Psoas muscle (tissue), 8 donors: ENCODE measurements at places on chromosomes 6 and 20.
A peak's percentile ranks its signal among the peaks of the same experiment; 100 is the strongest.

DNA sequence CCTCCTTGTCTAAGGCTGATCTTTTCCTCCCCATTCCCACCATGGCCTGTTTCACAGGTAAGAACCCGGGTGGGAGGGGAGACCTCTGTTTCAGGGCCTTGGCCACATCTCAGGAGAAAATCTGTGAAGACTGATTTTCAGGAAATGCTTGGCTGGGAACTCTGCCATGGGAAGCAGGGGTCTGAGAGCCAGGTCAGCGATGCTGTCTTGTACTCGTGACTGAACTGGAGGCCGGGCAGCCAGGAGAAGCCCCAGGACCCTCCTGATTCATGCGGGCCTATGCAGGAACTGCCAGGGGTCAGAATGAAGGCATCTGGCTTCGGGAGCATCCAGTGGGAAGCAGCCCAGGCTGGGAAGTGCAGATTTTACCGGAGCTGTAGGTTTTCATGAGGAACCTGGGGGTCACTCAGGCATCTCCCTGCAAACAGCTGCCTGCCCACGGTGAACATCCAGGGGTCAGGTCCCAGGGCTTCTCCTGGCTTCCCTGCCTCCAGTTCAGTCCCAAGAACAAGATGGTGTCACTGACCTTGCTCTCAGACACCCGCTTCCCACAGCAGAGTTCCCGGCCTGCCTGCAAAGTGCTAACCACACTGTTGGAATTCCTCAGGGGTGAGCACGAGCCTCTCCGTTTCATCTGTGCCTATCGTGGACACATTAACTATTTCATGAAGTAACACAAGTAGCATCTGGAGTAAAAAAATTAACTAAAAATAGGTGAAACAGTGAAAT is 90.2 kb upstream of the SULF2 start:
- DNase-seq, result no peak
- H3K36me3 ChIP-seq, result no peaks in the 10 kb centered on the region
- no peaks in the 10 kb centered on the region for H3K4me1 ChIP-seq

DNA sequence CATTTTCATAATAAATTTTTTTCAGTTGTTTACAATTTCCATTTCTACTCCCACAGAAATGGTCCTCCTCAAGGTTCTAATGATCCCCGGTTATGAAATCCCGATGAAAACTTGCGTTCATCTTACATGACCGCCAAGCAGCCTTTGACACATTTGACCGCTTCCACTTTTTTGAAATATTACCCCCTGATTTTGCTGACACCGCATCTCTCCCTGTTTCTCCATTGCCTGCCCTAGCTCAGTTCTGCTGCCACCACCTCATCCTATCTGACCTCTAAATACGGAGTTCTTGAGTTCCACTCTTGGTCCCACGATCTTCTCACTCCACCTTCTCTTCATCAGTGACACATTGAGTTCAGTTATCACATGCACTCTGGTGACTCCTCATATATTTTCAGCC is 74.1 kb downstream of the SLC35B3 start:
- H3K27ac ChIP-seq, result no peak overlapping the region
- H3K36me3 ChIP-seq, result no peaks in the 10 kb centered on the region
- peaks cover 2% of the 10 kb centered on the region for H3K27me3 ChIP-seq
- DNase-seq, result no peak
- H3K4me1 ChIP-seq, result no peaks in the 10 kb centered on the region

- H3K36me3 ChIP-seq, result no peaks in the 10 kb centered on the region
- DNase-seq, result no peak
- H3K27me3 ChIP-seq, result no peaks in the 10 kb centered on the region
- H3K4me3 ChIP-seq, result no peak overlapping the region
- H3K4me1 ChIP-seq, result peaks cover 7% of the 10 kb centered on the region
- H3K27ac ChIP-seq, result no peak overlapping the region
These were observed 2.8 kb upstream of the RAB23 start for GRCh38 chr6:57224769-57225515.

- no peak for DNase-seq
- H3K4me1 ChIP-seq, result peaks cover 19% of the 10 kb centered on the region
- no peaks in the 10 kb centered on the region for H3K27me3 ChIP-seq
- H3K4me3 ChIP-seq, result no peak overlapping the region
- H3K27ac ChIP-seq, result peak overlapping the region; percentile 3
- H3K36me3 ChIP-seq, result no peaks in the 10 kb centered on the region
These were observed 240.5 kb upstream of the PLN start for GRCh38 chr6:118307581-118307980.

DNA sequence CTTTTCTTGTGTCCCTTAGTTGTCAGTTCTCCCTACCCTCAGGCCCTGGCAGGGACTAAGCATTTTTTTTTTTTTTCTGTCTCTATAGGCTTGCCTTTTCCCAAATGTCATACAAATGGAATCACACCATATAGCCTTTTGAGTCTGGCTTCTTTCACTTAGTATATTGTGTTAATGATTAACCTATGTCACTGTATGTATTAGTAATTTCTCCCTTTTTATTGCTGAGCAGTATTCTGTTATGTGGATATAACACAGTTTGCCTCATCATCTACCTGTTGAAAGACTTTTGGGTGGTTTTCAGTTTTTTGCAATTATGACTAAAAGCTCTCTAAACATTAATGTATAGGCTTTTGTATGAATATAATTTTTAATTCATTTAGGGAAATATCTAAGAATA is 16.0 kb upstream of the FBXO30 start:
- no peaks in the 10 kb centered on the region for H3K27me3 ChIP-seq
- no peaks in the 10 kb centered on the region for H3K36me3 ChIP-seq
- peaks cover 16% of the 10 kb centered on the region for H3K4me1 ChIP-seq
- DNase-seq, result no peak
- H3K27ac ChIP-seq, result no peak overlapping the region

DNA sequence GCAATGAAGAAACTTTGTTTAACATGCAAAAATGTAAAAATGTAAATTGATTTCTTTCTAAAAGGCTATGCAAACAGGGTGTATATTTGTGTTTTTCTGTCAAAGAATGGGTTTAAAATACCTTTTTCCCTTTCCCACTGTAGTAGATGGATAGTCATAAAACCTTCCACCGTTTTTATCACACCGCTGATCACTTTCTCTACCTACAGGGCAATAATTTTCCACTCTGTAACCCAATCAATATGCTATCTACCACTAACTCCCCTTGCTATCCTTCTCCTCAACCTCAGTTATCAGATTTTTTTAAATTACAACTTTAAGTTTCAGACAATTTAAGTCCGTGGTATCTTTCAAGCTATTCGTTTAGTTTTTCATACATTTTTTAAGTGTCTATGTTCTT is 91.4 kb upstream of the ARID1B start:
- no peaks in the 10 kb centered on the region for H3K27me3 ChIP-seq
- peaks cover 11% of the 10 kb centered on the region for H3K4me1 ChIP-seq
- H3K4me3 ChIP-seq, result peak overlapping the region; percentile 73
- H3K36me3 ChIP-seq, result no peaks in the 10 kb centered on the region
- peak overlapping the region; percentile 96 for H3K27ac ChIP-seq
- DNase-seq, result no peak

- no peaks in the 10 kb centered on the region for H3K27me3 ChIP-seq
- H3K4me1 ChIP-seq, result peaks cover 5% of the 10 kb centered on the region
- peak overlapping the region; percentile 63 for H3K4me3 ChIP-seq
- DNase-seq, result no peak
- H3K27ac ChIP-seq, result no peak overlapping the region
These were observed 164.0 kb upstream of the ZNF337 start for GRCh38 chr20:25860531-25861150.

DNA sequence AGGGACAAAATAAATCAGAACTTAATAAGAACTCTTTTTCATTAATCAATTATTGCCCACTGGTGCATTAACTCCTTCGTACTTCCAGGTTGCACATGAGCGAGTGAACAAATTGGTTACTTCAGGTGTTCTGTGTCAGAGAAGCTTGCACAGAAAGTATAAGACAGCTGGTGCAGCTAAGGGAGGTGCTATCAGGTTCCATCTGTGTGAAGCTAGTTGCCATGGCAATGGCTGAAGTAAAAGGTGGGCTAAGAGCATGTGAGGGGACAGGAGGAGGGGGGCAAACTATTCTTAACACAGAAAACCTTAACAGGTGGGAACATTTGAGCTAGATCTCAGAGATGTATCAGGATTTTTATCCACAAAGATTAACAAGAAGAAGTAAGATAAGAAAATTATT is 81.6 kb downstream of the MANEA start:
- no peak for DNase-seq
- no peaks in the 10 kb centered on the region for H3K27me3 ChIP-seq
- no peak overlapping the region for H3K27ac ChIP-seq
- H3K4me1 ChIP-seq, result no peaks in the 10 kb centered on the region
